Neural progenitor cell (in vitro differentiated cells): ENCODE measurements at places on chromosomes 1 and 21. TPM values are rescaled to one million over a fixed set of nuclear protein-coding genes. Genes with fewer than 3 reads are reported as not detected.

Gene ASTN1
- total RNA-seq = 7.7 and 9.9 TPM in 2 replicates

Gene SPOCD1
- total RNA-seq = 1.4 and 3.1 TPM in 2 replicates

Gene UMODL1
- 0.09 TPM in 1 of 2 replicates, not detected in the other for total RNA-seq

Gene SLFNL1
- 0.19 TPM in 1 of 2 replicates, not detected in the other for total RNA-seq

Gene PLEKHM2
- total RNA-seq = 16.7 and 42.2 TPM in 2 replicates

Gene MAP1LC3C
- total RNA-seq = 0.19 TPM in 1 of 2 replicates, not detected in the other

Gene S100A14
- total RNA-seq = not detected in 2 replicates

Gene ELF3
- 2.7 and 6.9 TPM in 2 replicates for total RNA-seq

- H3K27me3 ChIP-seq = no peaks in the 10 kb centered on the region
- DNase-seq = no peak
- H3K36me3 ChIP-seq = peaks cover 4% of the 10 kb centered on the region
- H3K27ac ChIP-seq = no peak overlapping the region
- no peak overlapping the region for H3K4me3 ChIP-seq
- no peaks in the 10 kb centered on the region for H3K4me1 ChIP-seq
These were observed 8.3 kb upstream of the CHD5 start for GRCh38 chr1:6188466-6188865.

GRCh38 chr1:51347398-51348146 is 17.2 kb upstream of the TTC39A start:
- no peak overlapping the region for H3K27ac ChIP-seq
- no peak overlapping the region for H3K4me3 ChIP-seq
- H3K36me3 ChIP-seq = no peaks in the 10 kb centered on the region
- DNase-seq = no peak

DNA sequence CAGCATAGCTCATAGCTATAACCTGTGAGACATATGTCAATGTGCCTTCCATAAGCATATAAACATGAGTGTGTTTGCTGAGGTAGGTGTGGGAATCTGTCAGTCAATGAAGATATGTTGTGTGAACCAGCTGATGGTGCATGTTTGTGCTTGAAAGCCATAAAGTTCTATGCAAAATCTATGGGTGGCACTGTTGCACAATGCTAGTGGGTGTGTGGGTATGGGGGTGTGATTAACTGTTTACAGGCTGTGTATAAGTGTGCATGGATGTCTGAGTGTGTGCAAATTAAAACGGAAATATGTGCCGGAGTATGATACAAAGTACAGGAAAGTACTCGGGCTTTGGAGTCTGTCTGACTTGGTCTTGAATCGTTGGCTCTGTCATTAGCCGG is 1.0 kb upstream of the ATP2B4 start:
- H3K27ac ChIP-seq = no peak overlapping the region
- no peak overlapping the region for H3K4me3 ChIP-seq
- H3K4me1 ChIP-seq = peaks cover 28% of the 10 kb centered on the region
- DNase-seq = no peak

DNA sequence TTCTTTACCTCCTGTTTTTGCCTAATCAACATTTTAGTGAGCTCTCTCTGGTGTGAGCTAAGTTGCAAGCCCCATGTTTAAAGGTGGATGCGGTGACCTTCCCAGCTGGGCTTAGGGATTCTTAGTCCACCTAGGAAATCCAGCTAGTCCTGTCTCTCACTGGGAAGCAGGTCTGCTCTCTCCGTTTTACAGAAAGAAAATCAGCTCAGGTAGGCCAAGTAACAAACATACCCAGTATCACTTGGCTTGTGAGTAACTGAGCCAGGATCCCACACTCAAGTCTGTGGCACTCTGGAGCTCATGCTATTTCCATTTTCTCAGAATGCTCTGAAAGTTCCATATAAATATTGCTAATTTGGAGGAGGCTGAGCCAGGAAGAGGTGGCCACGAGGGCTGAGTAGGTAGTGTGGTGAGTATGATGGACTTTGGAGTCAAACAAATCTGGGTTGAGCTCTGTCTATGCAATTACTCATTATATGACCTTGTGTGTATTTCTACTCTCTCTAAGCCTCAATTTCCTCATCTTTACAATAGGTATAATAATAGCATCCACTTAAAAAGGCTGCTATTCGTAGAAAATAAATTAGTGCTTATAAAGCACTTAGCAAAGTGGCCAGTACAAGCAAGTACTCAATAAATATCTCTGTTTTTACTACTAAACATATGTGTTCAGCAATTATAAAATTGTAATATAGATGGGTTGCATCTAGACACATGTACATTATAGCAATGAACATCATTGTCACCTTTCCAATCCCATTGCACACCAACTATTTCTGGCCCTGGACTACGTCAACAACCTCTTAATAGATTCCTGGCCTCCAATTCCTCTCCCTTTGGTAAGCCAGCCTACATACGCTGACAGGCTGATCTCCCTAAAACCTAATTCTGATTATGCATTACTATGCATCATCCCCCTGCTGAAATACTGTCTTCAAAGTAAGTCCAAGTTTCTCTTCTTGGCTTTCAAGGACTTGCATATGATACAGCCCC is 32.7 kb upstream of the DHCR24 start:
- H3K27me3 ChIP-seq = no peaks in the 10 kb centered on the region
- peaks cover 11% of the 10 kb centered on the region for H3K4me1 ChIP-seq
- H3K36me3 ChIP-seq = no peaks in the 10 kb centered on the region
- no peak overlapping the region for H3K4me3 ChIP-seq

DNA sequence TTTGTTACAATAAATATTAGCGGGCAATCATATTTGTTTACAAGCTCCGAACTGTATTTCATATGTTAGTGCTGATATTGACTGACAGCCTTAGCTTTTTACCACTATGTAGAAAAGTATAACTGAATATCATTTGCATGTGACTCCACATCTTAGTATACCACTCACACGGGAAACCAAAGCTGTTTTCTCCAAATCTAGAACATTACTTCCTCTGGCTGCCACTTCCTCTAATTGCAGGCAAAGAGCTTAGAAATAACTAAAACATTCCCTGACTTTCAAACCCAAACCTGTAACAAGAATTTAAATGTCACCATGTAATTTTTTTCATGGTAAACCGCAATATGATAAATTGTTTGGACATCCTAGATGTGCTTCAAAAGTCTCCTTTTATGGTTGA is 174.7 kb downstream of the LBR start:
- no peak overlapping the region for H3K27ac ChIP-seq
- no peaks in the 10 kb centered on the region for H3K4me1 ChIP-seq
- no peaks in the 10 kb centered on the region for H3K27me3 ChIP-seq
- no peak overlapping the region for H3K4me3 ChIP-seq

GRCh38 chr1:169538998-169539871 is 47.0 kb downstream of the F5 start:
- H3K27ac ChIP-seq = no peak overlapping the region
- H3K4me1 ChIP-seq = no peaks in the 10 kb centered on the region
- H3K27me3 ChIP-seq = no peaks in the 10 kb centered on the region
- H3K36me3 ChIP-seq = no peaks in the 10 kb centered on the region
- H3K4me3 ChIP-seq = no peak overlapping the region

DNA sequence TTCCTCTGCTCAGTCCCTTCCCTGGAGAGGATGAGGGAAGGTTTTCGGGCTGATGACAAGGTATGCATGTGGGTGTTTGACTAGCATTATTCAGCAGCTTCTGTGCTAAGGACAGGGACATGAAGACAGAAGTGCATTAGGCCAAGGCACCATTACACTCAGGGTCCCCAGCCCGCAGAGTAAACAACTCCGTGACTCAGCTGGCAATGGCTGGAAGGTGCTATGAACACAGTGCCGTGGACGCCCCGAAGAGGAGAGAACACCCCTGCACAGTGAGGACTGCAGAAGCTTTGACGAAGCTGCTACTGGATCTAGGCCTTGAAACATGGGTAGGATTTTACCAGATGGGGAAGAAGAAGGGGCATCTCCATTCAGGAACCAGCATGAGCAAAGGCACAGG is 13.7 kb upstream of the EPS8L3 start:
- no peaks in the 10 kb centered on the region for H3K27me3 ChIP-seq
- H3K4me3 ChIP-seq = no peak overlapping the region
- no peak overlapping the region for H3K27ac ChIP-seq

DNA sequence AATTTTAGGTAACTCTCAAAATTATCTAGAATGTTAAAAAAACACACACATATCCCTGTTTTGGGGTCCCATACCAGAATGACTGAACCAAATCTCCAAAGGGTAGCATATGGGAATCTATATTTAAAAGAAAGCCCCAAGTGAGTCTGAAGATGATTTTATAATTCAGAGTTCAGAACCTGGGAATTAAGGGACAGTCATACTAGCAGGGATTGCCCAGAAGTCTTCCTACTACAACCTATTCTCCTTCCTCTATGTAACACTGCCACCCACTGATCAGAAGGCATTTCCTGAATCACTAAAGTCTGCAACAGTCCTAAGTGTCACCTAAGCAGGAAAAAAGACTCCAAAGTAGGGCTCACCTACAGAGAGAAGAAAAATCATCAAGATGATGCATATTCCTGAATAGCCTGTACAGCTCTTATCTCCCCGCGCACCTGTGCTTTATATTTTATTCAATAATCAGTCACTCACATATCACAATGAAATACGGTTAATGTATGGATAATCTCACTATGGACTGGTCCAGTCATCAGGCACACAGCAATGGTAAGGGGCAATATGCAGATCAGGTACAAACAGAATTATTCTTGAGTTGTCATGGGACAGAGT is 4.9 kb downstream of the RGS1 start:
- DNase-seq = peak; percentile 38
- H3K4me1 ChIP-seq = no peaks in the 10 kb centered on the region
- H3K36me3 ChIP-seq = no peaks in the 10 kb centered on the region

GRCh38 chr1:221761354-221762002 is 19.6 kb upstream of the DUSP10 start:
- no peaks in the 10 kb centered on the region for H3K27me3 ChIP-seq
- no peak overlapping the region for H3K4me3 ChIP-seq
- no peaks in the 10 kb centered on the region for H3K36me3 ChIP-seq
- no peak overlapping the region for H3K27ac ChIP-seq
- DNase-seq = no peak

- H3K4me3 ChIP-seq = peak overlapping the region; percentile 23
- peak overlapping the region; percentile 93 for H3K27ac ChIP-seq
- H3K36me3 ChIP-seq = no peaks in the 10 kb centered on the region
- peaks cover 48% of the 10 kb centered on the region for H3K4me1 ChIP-seq
These were observed 102.8 kb upstream of the ARHGEF16 start for GRCh38 chr1:3351449-3352298.

DNA sequence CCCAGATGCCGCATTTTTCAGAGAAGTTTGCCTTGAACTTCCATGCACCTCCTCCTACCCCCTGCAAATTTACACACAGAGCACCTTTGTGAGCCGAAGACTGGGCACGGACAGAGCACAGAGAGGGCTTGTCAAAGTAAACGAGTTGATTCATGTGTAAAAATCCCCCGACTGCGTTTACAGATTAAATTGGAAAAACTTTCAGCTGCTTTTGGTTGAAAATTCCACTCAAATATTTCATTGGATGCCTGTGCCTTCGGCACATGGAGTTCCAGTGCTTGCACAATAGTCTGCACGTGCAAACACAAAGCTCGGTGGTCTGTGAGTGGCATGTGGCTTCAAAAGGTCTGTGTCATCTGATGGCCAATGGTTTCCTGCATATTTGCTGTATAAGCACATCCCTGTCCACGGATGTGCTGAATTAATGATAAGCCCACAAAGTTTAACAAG is 177.5 kb downstream of the SETD4 start:
- no peaks in the 10 kb centered on the region for H3K27me3 ChIP-seq
- H3K4me3 ChIP-seq = no peak overlapping the region
- no peaks in the 10 kb centered on the region for H3K36me3 ChIP-seq
- DNase-seq = no peak
- H3K27ac ChIP-seq = no peak overlapping the region

GRCh38 chr21:37907076-37907475 is 9.2 kb downstream of the KCNJ6 start:
- H3K4me3 ChIP-seq = no peak overlapping the region
- no peak overlapping the region for H3K27ac ChIP-seq
- H3K27me3 ChIP-seq = peaks cover 9% of the 10 kb centered on the region
- no peak for DNase-seq

- no peak overlapping the region for H3K4me3 ChIP-seq
- DNase-seq = no peak
- no peaks in the 10 kb centered on the region for H3K36me3 ChIP-seq
- no peaks in the 10 kb centered on the region for H3K4me1 ChIP-seq
These were observed 957.0 kb downstream of the NCAM2 start for GRCh38 chr21:21955204-21955603.

DNA sequence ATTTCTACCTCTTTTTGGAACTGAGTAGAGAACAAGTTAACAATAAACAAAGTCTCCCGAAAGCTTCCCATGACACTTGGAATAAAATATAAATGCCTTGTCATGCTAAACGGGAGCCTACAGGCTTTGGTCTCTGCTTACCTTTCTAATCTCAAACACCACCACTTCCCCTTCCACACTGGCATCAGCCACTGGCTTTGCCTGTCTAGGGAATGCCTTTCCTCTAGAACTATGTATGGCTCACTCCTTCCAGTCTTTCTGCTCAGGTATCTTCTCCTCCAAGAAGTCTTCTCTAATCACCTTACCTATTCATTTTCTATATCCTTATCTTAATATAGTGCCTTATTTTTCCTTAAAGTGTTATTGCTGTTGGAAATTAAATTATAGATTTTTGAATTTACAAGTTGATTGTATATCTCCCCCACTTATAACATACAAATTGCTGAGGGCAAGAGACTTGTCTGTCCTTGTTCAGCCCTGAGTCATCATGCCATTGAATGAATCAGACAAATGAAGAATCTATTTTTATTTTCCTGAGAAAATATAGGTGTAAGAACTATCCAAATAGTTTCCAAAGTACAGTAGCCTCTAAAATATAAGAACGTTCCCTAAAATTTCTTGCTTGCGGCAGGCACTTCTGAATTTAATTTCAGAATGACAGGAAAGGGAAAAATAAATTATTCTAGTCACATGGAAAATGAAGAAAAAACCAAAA is 119.2 kb downstream of the TM2D1 start:
- no peak overlapping the region for H3K4me3 ChIP-seq
- DNase-seq = no peak
- H3K36me3 ChIP-seq = no peaks in the 10 kb centered on the region
- no peak overlapping the region for H3K27ac ChIP-seq
- H3K4me1 ChIP-seq = no peaks in the 10 kb centered on the region
- no peaks in the 10 kb centered on the region for H3K27me3 ChIP-seq

GRCh38 chr1:209825591-209826434 is 2.0 kb upstream of the UTP25 start:
- DNase-seq = no peak
- peaks cover 22% of the 10 kb centered on the region for H3K27me3 ChIP-seq
- H3K27ac ChIP-seq = no peak overlapping the region
- no peaks in the 10 kb centered on the region for H3K36me3 ChIP-seq
- no peak overlapping the region for H3K4me3 ChIP-seq
